Retina (tissue), 1 donor: ENCODE measurements at places on chromosomes 1 and 21.

- no peak for DNase-seq
These were observed 160.7 kb downstream of the PGBD5 start for GRCh38 chr1:230265200-230266115.

- DNase-seq = no peak
These were observed 1.1 kb upstream of the EPS8L3 start for GRCh38 chr1:109764561-109765482.

- no peak for DNase-seq
These were observed 190.5 kb downstream of the ZP4 start for GRCh38 chr1:237700181-237700580.

GRCh38 chr21:31848326-31848985 lies 24.4 kb upstream of the HUNK start:
- DNase-seq = no peak

GRCh38 chr1:223123011-223123610 lies 19.9 kb downstream of the TLR5 start:
- DNase-seq = no peak

GRCh38 chr1:11314959-11315358 lies 42.0 kb downstream of the UBIAD1 start:
- DNase-seq = no peak

DNA sequence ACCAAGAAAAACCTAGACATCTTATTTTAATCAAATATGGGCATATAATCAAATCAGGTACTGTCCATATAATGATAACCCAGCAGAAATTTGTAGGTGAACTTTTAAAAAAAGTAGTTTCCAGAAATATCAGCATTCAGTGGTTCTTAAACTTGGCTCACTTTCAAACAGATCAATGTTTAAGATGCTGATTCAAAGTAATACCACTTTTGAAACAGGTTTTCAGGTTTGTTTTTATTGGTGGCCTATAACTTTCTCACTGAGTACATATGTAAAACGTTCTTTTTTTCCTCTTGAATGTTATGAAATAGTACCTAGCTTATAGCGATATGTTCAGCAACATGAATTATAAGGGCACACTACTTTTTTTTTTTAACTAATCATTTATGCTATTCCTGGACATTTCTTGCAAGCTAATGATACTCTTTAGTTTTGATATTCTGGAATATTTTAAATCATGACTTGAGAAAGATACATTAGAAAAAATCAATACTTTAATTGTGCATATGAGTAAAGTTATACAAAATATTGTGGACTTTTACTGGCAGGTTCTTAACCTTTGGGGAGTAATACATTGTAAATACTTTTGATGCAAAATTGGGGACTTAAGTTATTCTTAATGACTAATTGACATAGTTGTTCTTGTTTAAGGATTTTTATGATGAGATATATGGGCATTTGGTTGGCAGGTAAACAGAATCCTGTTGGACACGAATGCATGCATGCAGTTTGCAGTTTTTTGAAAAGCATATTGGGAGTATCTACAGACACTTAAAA lies 3.0 kb downstream of the NFIA start:
- no peak for DNase-seq
